Lung (tissue), 17 donors: ENCODE measurements at places on chromosomes 16 and 17. TPM values are rescaled to one million over a fixed set of nuclear protein-coding genes. Genes with fewer than 3 reads are reported as not detected.
A peak's percentile ranks its signal among the peaks of the same experiment; 100 is the strongest.

DNA sequence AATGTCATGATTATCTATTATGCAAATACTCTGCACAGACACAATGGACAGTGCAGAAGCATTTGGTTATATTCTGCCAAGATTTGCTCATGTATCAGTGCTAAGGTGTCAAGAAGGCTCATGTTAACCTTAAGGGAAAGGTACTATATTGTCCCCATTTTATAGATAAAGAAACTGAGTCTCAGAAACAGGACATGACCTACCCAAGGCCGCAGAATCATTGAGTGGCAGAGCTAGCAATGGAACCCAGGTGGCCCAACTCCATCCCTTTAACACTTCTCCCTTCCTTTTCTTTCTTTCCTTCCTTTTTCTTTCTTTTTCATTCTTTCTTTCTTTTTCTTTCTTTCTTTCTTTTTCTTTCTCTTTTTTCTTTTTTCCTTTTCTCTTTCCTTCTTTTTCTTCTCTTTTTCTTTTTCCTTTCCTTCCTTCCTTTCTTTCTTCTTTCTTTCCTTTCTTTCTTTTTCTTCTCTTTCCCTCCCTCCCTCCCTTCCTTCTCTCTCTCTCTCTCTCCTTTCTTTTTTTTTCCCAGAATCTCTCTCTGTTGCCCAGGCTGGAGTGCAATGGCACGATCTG is 149.8 kb downstream of the CPPED1 start:
- no peak for DNase-seq

Gene ATXN2L
- total RNA-seq: 140 TPM

GRCh38 chr16:69410219-69410990 is 14.0 kb upstream of the CYB5B start:
- peak; percentile 34 for DNase-seq

- DNase-seq: no peak
Measured at GRCh38 chr17:48194097-48194550, 86.6 kb downstream of the SNX11 start.

Gene GLIS2
- 8.8 TPM for total RNA-seq

DNA sequence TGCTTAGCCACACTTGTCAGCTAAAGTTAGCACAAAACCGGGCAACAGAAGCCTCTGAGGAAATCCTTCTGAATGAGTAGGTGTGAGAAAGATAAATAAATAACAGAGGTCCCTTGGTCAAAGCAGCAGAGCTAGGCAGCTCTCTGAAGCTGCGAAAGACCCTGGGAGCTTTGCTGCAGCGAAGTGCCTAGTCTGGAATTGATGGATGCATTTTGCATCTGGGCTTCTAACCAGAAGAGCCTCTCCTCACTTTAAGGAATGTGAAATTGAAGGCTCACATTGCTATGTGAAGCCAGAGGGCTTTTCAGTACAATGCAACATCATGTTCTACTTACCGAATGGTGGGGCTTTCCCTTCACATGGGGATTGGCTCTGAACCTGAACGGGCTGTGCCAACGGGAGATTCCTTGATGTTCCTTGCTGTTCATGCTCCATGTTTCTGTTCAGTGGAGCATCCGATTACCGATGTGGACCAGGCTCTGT is 274.6 kb downstream of the HS3ST3B1 start:
- peak; percentile 96 for DNase-seq

Gene TBC1D26
- total RNA-seq: 0.34 TPM

DNA sequence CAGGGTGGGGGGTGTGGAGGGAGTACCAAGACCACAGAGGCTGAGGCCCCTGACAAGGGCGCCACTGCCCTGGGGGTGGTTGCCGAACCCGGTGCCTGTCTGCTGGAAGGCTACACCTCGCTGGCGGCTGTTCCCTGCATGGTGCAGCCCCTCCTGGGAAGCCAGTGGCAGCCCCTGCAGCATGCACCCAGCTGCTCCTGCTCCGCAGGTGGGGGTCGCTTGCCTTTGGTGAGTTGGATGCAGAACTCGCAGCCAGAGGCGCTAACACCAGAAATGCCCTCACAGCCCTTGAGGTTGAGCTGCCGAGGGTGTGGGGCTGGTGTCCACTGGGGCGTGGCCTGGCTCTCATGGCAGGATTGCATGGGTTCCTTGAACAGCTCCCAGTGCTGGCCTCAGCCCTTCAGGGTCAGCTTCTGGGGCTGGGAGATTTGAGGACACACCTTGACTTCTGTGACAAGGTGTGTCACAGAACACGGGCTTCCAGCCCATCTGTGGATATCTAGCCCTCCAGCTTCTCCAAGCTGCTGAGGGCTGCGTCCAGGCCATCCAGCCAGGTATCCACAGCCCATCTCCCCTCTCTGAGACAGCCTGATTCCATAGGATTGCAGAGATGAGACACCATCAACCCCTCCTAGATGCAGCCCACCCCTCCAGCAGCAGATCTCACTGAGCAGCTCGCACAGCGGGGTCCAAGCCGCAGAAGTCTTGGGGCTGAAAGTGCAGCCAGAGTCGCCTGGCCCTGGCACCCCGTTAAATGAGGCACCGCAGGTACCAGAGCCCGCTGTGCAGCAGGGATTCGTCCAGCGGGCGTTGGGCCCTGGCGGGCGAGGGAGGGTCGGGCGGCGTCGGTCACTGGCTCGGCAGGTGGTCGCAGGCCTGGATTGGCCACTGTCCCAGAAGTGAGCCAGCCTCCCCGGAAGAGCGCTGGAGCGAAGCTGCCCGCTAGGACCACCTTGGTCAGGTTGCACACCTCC is 586.3 kb downstream of the KCNJ18 start:
- no peak for DNase-seq

DNA sequence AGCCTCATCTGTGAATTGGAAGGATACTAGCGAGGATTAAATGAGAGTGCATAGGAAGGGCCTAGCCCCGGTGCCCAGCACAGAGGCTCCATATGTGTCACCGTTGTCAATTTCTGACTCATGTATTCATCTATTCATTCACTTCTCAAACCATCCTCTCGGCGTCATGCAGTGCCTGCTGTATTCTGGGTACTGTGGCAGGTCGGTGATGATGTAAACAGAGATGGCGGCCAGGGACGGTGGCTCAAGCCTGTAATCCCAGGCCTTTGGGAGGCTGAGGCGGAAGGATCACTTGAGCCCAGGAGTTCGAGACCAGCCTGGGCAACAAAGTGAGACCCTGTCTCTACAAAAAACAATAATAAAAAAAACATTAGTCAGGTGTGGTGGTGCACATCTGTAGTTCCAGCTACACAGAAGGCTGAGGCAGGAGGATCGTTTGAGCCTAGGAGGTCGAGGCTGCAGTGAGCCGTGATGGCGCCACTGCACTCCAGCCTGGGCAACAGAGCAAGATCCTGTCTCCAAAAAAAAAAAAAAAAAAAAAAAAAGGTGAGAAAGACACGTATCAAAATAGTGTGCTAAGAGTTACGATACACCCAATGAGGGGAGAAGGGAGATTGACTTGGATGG is 4.3 kb upstream of the PPP1R1B start:
- no peak for DNase-seq

Gene TP53TG3C
- not detected for total RNA-seq

Gene GOSR2
- total RNA-seq: 52.9 TPM

GRCh38 chr16:3938843-3939624 is 58.5 kb upstream of the CREBBP start:
- DNase-seq: peak; percentile 80

DNA sequence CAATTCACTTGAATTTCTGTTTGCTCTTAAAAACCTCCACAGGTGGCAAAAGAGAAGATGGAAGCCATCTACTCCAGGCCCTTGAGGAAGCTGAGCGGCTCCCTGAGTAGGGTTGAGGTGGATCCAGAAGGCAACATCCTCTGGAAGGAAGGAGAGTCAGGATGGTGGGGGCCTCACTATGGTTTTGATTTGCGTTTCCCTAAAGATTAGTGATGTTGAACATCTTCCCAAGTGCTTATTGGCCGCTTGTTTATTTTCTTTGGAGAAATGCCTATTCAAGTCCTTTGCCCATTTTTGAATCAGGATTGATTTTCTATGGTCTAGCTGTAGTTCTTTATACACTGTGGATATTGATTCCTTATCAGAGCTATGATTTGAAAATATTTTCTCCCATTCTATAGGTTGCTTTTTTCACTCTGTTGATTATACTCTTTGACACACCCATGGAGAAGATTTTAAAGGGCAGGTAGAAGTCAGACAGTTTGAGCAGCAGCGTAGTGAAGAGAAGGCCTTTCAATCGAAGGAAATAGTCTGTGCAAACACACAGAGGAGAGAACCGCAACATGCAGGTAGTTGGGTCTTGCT is 58.6 kb downstream of the WSB1 start:
- no peak for DNase-seq

- no peak for DNase-seq
Measured at GRCh38 chr17:64064331-64064730, 43.9 kb upstream of the ICAM2 start.

- peak; percentile 14 for DNase-seq
Measured at GRCh38 chr16:74480150-74481029, 59.1 kb upstream of the CLEC18B start.

GRCh38 chr17:6195123-6195522 is 124.9 kb downstream of the WSCD1 start:
- DNase-seq: peak; percentile 0

Gene TMEM235
- not detected for total RNA-seq

DNA sequence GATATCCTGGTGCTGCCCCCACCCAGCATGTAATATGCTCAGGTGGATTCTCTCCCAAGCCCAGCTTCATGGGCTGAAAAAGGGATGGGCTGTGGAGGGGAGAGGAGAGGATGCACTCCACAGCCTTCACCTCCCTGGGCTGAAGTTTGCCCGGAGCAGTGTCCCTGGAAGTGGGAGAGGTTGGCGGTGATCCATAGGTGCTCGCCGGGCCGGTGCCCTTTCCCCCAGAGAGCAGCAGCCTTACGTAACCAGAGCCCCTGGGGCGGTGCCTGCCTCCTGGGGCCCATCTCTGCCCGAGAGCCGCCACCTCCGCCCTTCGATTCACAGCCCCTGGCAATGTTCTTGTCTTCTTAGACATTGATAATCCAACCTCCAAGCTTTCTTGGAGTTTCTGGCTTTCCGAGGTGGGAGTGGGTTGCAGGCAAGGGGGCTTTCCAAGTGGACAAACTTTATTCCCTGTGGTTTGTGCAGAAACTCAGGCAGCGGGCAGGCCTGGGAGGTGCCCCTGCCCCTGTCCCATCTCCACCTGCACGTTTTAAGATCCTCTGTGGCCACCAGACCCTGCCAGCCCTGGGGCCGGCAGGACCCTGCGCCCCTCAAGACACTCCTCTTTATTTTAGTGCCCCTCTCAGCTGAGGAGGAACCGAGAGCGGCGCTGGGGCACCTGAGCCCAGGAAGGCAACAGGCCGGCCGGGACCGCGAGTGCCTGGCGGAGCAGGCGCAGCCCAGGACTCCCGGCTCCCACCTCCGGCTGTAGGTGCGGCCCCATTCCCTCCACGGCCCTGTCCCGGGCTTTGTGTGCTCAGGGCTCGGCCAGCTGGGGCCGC is 3.1 kb upstream of the WDR90 start:
- no peak for DNase-seq

DNA sequence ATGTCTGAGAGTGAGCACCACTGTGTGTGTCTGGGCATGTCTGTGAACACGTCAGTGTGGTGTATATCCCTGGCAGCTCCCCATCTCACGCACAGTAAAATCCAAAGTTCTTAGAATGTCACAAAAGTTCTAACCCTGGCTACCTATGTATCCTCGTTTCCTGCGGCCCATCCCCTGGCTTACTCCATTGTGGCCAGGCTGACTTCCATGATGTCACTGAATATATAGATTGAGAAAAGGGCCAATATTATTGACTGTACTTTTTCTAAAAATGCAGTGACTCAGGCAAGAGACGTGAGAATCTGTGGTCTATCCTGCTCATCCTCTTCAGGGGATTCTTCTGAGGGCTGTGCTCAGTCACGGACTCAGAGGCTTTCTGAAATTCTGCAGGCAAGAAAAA is 963 bp upstream of the METTL22 start:
- DNase-seq: no peak

DNA sequence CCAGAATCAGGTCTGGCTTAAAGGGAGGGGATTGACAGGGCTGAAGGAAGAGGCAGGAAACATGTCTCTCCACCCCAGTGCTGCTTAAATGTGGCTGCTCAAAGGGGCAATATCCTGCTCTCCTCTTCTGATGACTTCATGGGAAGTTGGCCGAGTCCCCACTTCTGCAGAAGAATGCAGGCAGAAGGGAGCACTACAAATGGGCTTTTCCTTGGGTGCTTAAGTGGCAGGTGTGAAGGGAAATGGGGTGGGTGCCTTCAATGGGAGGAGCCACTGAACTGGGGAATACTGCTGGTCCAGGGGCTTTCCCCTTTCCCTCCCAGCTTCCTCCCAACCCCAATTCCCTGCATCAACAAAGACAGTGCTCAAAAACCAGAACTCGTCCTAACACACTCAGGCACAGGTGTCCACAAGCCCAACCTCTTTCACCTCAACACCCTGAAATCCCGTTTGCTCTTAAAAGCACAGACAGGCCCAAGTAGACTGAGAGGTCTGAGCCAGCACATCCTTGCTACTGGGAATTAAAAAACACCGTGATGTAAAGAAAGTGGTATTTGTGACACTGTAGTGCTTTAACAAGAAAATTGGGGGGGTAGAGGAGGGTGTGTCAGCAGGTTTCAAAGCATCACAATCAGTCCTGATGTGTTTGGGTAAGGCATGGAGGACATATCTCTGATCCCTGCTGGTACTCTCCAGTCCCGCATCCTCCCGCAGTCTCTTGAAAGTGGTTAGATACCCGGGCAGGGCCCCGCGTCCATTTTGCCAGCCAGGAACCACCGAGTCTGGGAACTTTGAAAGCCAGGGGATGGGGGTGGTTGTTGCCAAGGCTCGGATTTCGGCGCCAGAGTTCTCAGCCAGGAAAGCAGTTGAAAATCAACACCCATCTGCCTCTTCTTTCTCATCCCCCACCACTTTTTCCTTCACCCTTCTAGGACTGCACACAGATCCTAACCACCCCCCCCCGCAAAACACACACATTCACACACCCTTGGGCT is 1.6 kb downstream of the CA10 start:
- DNase-seq: no peak

DNA sequence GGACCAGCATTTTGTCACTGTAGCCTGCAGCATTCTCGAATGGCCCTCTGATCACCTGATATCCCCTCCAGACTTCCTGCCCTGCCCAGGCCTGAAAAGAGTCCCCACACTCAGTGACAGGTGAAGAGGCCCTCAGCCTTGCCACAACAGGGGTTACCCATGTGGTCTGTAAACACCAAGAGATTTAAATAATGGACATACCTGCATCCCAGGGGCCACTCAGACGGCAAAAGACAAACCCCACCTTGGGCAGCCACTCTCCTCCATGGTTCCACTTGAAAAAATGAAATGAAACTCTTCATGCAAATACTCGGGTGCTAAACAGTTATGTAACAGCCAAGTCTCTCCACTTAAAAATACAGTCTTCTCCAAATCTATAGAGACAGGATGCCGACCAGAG is 22.9 kb upstream of the PECAM1 start:
- no peak for DNase-seq

- DNase-seq: peak; percentile 51
Measured at GRCh38 chr17:68455901-68456338, 1.4 kb downstream of the WIPI1 start.

Gene DNAI2
- total RNA-seq: 8.3 TPM

Gene MYH11
- total RNA-seq: 75.7 TPM

GRCh38 chr16:59295993-59296736 is 562.0 kb upstream of the GOT2 start:
- peak; percentile 35 for DNase-seq

Gene CCR7
- 1.8 TPM for total RNA-seq

Gene TERB1
- total RNA-seq: not detected
